ENCODE measurements at places on chromosomes 4 and X.

DNA sequence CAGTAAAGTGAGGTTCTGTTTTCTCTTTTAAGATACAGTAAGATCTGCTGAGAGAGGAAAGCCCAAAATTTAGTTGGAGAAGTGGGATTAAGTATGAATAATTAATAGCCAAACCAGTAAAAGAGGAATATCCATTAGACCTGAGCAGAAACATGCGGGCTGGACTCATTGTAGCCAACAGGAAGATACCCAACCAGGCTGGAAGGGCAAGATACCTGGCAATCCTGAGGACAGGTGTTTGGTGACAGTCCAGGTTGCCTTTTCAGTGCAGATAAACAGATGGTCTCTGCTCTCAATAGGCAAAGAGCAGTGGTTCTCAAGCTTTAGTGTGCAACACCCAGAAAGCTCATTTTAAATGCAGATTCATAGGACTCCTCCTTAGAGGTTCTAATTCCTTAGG lies 980.8 kb upstream of the GRID2 start:
- no peak for DNase-seq

- no peak for DNase-seq
Measured at GRCh38 chr4:77703666-77704065, 98.0 kb downstream of the CXCL13 start.

DNA sequence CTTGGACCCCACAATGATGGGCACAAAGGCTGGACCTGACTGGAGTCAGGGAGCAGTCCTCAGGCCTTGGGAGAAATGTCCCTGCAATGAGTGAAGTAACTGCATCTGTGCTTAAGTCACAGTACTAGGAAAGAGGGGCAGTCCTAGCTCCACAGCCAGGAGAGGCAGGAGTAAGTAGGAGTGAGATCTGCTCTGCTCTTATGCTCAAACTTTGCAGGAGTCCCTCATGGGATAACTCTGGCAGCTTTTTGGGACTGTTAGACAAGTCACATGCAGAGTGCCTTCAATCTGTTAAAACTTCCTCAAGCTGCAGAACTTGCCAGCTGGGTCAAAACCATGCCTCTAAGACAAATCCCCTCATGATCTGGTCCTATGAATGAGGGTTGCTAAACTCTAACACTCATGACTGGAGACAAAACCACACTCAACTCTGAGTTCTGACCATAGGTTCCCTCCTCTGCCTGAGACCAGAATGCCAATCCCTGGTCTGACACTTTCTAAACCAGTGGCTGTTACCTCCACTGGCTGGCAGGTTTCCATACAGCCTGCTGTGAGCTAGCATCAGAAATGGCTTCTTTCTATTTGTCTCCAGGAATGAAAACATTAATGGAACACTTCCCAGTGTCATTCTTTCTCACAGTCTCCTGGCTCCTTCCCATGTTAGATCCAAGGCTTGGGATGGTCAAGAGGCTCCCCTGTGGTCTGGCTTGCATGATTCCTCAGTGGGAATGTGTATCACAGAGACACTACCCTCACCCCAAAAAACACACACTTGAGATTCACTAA lies 819.3 kb downstream of the PCDH7 start:
- DNase-seq = no peak

DNA sequence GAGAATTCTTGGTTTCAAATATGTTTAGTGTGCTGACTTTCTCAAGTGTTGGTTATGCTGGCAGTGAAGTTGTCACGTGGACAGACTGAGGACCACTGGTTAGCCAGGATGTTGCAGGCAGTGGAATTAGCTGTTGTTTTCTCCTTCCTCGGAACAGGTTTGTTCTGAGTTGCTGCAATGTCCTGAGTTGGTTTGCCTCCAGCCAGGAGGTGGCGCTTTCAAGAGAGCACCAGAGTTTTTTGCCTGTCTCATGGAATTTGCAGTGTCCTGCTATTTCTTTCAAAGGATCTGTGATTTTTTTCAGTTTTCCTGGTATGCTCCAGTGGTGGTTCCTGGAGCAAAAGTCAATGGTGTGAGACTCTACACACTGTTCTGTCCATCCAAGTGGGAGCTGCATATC lies 158.1 kb upstream of the CXorf66 start:
- no peak for DNase-seq

- DNase-seq = no peak
Measured at GRCh38 chr4:164138521-164138920, 615.4 kb upstream of the SMIM31 start.

DNA sequence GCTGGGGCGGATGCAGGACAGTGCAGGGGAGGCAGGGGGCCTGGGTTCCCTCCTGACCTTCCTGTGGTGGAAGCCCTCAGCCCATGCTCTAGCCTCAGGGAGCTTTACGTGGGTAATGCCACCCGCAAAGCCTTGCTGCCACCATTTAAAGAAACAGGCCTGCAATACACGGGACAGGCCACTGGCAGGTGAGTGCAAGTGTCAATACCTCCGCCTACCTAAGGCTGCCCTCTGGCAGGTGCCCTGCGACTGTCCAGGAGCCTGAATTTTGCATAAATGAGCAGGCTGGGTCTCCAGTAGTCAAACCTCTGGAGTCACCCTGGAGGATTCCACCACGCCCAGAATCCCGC lies 5.9 kb downstream of the CRMP1 start:
- no peak for DNase-seq

- no peak for DNase-seq
Measured at GRCh38 chr4:153764601-153765368, 5.0 kb upstream of the RNF175 start.

DNA sequence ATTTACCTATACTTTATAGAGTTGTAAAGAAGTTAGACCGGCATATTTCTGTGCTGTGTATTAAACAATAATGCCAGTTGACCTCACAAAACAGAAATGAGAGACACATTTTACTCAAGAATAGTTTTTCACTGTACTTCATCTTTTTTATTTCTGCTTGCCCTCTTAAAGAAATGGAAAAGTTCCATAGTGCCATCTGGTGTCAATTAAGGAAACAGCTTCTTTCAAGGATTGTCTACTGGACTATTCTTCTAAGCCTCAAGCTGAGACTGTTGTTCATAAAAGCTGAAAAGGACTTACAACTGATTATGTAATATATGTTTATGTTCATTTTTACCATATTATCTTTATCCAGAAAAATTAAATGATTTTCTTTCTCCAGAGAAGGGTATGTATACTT lies 1523.7 kb downstream of the ARAP2 start:
- no peak for DNase-seq

DNA sequence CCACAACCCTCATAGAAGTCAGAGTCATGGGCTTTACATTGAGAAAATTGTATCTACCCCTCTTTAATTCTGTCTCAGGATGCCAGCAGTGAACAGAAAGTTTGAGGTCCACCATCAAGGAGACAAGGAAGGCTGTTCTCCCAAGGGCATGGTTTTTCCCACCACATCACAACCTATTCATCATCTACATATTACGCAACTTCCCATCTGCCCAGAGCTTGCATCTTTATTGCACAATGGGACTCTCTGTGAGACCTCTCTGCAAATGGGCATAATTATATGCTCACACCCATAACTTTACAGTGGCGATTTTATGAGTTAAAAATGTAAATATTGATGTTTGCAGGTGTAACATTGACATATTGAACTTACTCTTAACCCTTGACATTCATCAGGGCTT lies 38.9 kb downstream of the PAGE2 start:
- DNase-seq = no peak

DNA sequence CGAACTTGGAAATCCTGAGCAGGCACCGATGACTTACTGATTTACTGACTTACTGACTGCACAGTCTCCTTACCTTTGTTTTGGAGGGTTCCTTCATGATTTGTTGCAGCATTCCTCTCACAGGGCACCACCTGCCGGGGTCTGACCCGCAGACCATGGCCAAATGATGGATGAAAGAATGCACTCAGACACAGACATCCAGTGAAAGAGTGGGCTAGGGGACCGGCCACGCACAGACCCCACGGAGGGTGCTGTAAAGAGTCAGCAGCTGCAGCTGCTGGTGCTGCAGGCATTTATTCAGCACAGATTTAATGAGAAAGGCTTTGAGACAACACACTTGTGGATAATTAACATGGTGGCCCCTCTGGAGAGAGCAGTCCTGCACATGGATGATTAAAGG lies 3.4 kb downstream of the MAGEB5 start:
- no peak for DNase-seq

DNA sequence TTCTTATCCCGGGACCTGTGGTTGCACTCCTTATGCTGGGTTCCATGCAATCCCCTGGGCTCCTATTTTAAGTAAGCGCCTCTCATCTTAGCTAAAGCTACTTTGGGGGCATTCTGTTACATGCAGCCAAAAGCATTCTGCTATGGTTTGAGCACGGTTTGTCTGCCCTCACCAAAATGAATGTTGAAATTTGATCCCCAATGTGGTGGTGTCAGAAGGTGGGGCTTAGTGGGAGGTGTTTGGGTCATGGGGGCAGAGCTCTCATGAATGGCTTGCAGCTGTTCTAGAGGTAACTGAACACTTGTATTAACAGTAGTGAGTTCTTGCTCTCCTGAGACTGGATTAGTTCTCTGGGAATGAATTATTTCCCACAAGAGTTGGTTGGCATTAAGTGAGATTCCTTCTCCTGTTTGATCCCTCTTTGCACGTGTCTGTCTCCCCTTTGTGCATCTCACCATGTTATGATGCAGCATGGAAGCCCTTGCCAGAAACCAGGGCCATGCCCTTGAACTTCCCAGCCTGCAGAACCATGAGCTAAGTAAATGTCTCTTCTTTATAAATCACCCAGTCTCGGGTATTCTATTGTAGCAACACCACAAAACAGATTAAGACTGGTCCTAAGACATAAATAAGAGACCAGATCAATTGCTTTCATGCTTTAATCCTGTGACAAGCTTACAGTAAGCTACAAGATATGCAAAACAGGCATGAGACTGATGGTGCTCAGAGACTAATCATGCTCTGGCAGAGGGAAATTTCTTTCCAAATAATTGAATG lies 141.8 kb downstream of the TSPAN5 start:
- no peak for DNase-seq

DNA sequence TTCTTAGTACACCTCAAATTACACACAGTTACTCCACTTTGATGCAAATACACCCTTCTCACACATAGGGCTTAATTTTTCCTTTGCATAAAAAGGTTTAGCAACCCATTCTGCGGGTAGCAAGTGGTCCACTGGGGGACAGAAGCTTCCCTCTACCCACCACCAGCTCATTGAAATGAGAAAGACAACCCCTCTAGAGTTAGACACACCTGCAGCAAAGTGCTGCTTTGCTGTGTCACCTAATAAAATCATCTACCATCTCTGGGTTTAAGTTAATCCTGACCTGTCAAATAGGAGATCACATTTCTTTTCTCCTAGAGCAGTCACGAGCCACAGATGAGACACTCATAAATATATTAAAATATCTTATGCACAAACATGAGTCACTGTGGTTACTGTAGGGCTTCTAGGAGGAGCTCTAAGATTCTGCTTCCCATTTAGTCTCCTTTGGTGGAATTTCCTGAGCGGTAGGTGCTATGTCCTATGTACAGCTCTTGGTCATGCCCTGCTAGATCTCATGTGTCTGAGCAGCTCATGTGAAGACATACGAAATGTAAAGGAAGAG lies 11.9 kb downstream of the BMX start:
- no peak for DNase-seq

- DNase-seq = no peak
Measured at GRCh38 chrX:53587795-53588420, 98.6 kb downstream of the HUWE1 start.

DNA sequence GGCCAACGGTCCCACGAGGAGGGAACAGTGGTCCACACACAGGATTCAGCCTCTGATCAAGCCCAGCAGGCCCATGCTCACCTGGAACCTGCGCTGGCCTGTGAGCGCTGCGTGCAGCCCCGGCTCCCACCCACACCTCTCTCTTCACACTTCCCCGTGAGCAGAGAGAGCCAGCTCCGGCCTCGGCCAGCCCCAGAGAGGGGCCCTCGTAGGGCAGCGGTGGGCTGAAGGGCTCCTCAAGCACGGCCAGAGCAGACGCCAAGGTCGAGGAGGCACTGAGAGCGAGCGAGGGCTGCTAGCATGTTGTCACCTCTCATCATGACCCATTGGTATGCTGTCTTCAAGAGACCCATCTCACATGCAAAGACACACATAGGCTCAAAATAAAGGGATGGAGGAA lies 83.0 kb upstream of the FMR1 start:
- no peak for DNase-seq

DNA sequence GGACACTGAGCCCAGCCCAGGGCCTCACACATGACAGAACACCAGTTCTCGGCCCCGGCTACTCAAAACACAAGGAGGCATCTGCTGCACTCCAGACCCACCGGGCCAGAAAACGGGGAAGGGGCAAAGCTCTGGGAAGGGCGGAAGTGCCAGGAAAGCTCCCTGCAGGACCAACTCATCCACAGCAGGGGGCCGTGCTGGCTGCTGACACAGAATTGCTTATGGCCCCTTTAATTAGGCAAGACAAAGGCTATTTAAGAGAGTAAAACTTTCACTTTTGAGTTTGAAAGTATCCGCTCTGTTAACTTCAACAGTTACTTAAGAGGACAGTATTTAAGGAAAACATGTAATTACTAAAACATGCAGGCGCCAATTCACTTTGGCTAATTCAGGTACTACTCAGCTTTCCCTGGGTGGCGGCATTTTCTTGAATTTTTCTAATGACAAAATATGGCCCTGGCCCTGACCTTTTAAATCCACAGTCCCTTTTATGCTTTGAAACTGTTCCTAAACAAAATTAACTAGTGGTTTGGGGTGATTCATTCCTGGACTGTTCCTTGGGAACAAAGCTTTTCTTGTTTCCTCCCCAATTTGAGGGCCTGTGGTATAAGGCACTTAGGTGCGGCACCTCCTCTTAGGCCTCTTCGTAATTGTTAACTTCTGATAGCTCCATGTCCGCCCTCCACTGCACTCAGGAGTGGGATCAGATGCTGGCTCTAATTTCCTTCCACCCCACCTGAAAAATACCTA lies 40.4 kb downstream of the NSG1 start:
- no peak for DNase-seq

- no peak for DNase-seq
Measured at GRCh38 chr4:37245391-37245954, 930 bp downstream of the NWD2 start.

DNA sequence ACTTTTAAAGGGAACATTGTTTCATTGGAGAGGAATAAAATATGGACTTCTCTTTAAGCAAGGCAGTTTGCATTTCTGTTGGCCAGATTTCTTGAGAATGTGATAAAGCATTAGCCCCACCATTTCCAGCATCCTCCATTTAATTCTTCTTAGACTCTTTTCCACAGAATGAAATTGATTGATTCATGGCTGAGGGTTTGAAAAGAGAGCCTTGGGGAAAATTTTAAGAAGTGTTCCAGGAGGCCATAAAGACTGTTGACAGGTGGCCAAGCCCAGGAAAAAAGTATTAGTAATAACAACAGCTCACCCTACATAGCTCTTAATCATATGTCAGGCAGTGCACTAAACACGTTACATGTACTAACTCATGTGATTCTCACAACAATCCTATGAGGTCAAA lies 53.4 kb downstream of the SHROOM3 start:
- DNase-seq = no peak

DNA sequence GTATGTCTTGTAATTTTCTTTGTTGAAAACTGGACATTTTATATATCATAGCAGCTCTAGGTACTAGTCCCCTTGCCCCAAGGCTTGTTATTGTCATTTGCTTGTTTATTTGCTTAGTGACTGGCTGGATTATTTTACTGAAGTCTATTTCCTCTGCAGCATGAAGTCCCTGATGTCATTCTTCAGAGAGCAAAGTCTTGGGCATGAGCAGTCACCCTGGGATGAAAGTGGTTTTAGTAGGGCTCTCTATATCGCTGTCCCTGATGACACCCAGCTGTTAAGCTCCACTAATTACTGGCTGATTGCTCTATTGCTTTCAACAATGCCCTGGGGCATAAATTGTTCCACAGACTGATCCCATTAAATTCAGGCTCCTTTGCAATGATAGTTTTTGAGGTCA lies 113.5 kb upstream of the USP9X start:
- DNase-seq = no peak

Data from stimulated activated naive CD8-positive, alpha-beta T cell treated with anti-CD3 and anti-CD28 coated beads, Interleukin-15, amount 100 ng/mL, for 72 hours (primary cell).